ENCODE measurements at places on chromosomes 3 and 15.

- DNase-seq: no peak
Observed at GRCh38 chr3:9205345-9206143, 43.9 kb downstream of the SRGAP3 start.

DNA sequence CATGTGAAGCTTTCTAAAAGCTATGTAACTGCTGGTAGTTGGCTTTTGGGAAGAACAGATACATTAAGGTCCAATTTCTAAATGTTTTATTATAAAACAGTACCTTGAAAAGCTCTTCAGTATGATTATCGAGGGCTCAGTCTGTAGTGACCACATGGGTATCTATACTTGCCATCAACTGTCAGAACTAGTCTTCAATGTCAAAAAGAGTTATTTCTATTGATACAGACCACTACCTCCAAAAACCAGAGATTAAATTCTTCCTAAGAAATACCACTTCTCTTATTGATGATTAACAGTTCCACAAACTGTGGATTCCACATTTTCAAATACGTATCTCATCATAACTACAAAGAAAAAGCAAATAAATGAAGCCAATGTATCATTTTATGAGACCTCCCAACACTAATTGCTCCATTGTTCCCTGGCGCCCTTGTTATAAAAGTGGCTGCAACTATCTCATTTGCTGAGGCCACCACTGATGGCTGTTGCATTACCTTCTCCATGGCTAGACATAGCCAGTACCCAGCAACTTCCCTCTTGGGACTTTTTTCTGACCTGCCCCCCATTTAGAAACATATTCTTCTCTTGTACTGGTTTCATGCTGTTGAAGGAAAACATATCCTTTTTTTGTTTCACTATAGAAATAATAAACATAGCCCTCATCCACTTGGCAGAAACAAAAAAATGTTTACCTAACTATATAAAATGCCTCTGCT lies 33.9 kb upstream of the MBNL1 start:
- DNase-seq: no peak

DNA sequence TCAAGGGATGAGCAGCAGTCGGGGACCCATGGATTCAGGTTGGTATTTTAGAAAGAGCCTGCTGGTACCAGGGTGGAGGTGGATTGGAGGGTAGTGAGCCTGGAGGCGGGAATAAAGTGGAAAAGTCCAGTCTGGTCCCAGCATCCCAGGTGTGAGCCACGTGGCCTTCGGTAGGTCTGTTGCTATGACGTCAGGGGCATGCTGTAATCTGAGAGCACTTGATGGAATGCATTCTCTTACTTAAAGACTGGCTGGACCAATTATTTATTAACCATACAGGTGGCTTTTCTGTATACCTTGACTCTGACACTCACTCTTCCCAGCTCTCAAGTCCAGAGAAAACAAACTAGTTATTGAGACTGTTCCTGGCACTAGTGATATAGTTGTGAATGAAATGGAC lies 389.9 kb upstream of the RGMA start:
- DNase-seq: no peak

DNA sequence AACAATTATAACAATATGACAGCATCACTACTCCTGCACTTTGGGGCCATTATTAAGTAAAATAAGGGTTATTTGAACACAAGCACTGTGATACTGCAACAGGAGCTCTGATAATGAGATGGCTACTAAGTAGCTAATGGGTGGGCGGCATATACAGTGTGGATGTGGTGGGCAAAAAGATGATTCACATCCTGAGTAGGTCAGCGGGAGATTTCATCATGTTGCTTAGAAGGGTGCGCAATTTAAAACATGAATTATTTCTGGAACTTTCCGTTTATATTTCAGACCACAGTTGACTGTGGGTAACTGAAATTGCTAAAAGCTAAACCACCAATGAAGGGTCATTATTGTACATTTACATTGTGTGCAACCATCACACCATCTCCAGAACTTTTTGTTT lies 42.3 kb downstream of the FBXO22 start:
- no peak for DNase-seq

DNA sequence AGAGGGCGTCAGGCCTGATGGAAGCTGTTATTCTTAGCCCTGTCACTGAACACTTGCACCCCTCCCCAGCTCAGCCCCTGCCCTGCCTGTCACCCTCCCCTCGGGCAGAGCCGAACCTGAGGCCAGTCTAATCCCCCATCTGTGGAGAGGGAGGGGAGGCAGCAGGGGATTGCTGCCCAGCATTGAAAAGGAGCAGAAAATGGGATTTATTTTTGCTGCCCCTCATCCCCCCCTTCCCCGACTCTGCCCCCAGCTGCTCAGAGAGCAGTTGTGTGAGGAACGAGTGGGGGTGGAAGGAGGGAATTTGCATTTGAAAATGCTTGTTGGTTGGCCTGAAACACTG lies 71.6 kb downstream of the EPHB3 start:
- no peak for DNase-seq

DNA sequence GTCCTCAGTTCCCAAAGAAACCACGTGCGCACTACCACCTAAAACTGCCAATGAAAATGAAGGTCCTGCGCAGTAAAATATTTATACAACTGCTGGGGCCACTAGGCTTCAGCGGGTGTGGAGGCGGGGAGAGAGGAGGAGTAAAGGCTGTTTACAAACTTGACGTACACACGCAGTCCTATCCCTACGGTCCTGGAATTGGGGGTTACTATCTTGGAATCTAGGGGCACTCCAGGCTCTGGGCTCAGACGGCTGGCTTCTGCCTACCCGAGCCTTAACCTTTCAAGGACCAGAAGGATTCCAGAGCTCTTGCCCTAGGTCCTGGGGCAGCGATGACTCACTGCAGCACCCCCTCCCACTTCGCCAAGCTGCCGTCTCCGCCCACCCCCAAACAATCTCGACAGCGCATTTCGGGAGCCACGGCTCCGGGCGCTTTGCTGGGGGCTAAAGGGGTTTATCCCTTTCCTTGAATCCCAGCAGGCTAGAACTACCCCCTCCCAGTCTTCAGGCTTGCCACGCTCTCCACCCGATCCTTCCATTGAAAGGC lies 3.0 kb downstream of the ADAMTS9 start:
- DNase-seq: no peak
